ENCODE measurements at places on chromosomes 4 and X. TPM values are rescaled to one million over a fixed set of nuclear protein-coding genes. Genes with fewer than 3 reads are reported as not detected.

DNA sequence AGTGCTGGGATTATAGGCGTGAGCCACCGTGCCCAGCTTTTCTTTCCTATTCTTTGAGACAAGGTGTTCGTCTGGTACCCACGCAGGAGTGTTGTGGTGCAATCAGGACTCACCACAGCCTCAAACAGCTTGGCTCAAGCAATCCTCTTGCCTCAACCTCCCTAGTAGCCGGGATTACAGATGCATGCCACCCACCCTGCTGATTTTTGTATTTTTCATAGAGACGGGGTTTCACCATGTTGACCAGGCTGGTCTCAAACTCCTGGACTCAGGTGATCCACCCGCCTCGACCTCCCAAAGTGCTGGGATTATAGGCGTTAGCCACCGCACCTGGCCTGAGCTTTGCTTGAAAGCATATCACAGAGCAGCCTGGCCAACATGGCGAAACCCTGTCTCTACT lies 1.5 kb upstream of the CRLF2 start:
- no peak for DNase-seq

- no peak for DNase-seq
These were observed 61.5 kb downstream of the PCDH18 start for GRCh38 chr4:137470806-137471205.

GRCh38 chrX:74585766-74586165 lies 28.7 kb downstream of the RLIM start:
- no peak for DNase-seq

DNA sequence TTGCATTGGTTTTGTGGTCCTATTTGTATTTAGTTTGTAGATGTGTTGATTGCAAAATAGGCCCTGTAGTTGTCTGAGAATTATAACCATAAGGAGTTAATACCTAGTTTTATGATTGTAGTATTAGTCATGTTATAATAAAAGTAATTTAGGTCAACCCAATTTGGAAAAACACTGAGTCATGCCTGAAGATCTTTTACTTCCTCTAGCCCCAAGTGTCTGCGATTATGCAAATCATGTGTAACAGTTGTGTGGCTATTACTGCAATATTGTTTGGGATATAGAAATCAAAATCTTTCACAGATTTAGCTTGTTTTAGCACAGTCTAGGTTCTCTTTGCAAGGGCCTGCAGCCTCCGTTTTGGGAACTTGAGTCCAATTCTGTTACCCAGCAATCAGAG lies 12.6 kb downstream of the SRD5A3 start:
- no peak for DNase-seq

- DNase-seq = no peak
These were observed 151.7 kb upstream of the MAOA start for GRCh38 chrX:43504394-43504793.

GRCh38 chr4:8473920-8474590 lies 33.5 kb downstream of the TRMT44 start:
- DNase-seq = no peak

- no peak for DNase-seq
These were observed 234.4 kb upstream of the FAT1 start for GRCh38 chr4:186957952-186958555.

GRCh38 chr4:70704215-70704930 lies 16.0 kb downstream of the UTP3 start:
- DNase-seq = peak; percentile 78

DNA sequence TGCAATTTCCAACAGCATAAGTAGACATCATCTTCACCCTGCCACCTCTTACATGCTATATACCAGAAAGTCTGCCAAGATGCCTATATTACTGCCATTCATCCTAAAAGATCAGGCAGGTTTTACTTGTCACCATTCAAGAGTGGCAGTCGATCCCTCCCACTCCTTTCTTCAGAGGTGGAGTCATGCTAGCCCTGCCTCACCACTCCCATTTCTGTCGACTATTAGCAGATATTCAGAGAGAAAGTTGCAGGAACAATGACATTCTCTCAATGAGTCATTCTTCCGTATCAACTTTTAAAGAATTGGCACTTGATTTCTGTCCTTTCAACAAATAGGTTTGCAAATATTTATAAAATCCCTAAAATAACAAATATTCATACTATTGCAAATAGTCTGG lies 1060.1 kb downstream of the ADGRL3 start:
- no peak for DNase-seq

GRCh38 chrX:151996347-151996746 lies 21.9 kb upstream of the GABRE start:
- no peak for DNase-seq

DNA sequence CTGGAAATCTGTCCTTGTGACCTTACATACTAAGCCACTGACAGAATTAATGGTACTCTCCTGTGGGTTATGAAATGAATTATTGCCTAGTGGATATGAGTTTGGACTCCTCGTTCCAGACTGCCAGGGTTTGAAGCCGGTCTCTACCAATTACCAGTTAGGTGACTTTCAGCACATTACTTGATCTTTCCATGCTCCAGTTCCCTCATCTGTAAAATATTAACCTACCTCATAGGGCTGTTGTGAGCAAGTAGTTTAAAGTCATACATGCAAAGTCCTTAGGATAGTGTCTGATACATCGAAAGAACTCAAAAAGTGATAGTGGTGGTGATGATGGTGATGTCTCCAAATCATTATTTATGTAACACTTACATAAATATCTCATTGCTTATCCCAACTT lies 373.5 kb upstream of the ARX start:
- no peak for DNase-seq

The CTAG2 gene
- total RNA-seq = not detected

The FGF5 gene
- total RNA-seq = not detected

The SLC10A4 gene
- total RNA-seq = 1.1 TPM

The GPR143 gene
- total RNA-seq = 2.4 TPM

The ZNF81 gene
- total RNA-seq = 4.5 TPM

The HS3ST1 gene
- total RNA-seq = 6.7 TPM

The TECRL gene
- total RNA-seq = not detected

Measured in prostate gland (tissue), 2 donors.